ENCODE measurements at places on chromosomes 3 and 15.

- DNase-seq: no peak
Measured at GRCh38 chr3:141276398-141276797, 44.8 kb downstream of the PXYLP1 start.

DNA sequence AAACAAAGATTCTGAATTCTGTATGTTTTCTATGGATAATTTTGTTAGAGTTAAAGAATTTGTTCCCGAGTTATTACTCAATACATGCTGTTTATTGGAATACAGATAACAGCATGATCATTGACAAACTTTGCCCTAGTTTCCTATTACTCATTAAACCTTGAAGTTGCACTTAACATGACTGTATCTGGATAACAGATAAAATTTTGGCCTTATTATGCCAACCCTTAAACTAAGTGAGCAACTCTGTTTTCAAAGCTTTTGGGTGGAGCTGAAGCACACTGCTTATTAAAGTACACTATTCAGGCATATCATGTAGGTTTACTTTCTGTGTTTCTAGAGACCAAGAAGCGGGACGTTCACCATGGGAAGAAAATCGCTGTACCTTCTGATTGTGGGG, at the start of gene AADAC:
AADAC (plus strand) TSS at position 318 of the 400 bp plus-strand sequence; CDS start at position 365, 47 bp downstream.
- no peak for DNase-seq

DNA sequence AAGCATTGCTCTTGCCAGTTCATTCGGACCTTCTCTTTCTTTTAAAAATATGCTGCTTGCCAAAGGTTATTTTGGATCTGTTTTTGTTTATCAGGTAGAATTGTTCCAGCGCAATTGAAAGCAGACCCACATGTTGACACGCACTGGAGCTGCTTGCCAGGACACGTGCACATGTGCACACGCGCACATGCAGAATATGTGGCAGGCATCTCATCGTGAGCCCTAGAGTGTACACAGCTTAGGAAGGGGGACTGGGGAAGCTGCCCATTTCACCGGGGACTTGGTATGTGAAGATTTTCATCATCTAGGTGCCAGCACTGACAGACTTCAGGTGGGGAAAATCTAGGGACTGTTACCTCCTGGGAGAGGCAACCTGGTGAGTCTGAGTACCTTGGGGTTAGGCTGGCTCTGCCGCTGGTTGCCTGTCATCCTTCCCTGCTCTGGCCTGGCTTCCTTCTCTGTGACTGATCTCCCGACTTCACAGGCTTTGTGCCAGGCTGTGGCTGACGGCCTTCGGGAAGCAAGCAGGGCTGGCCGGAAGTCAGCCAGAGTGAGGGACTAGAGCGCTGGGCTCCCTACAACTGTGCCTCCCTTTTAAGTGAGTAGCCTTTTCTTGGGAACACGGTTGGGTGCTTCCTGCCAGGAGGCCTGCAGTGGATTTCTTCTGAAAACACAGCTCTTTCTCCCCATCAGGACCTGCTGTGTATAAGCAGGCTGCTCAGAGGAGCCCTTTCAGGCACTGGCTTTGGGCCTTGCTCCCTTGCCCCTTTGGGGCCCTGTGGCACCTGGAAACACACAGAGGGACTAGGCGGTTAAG, 129.3 kb downstream of the EEFSEC start:
- no peak for DNase-seq

- DNase-seq: no peak
Measured at GRCh38 chr15:60945196-60945595, 283.9 kb downstream of the RORA start.

DNA sequence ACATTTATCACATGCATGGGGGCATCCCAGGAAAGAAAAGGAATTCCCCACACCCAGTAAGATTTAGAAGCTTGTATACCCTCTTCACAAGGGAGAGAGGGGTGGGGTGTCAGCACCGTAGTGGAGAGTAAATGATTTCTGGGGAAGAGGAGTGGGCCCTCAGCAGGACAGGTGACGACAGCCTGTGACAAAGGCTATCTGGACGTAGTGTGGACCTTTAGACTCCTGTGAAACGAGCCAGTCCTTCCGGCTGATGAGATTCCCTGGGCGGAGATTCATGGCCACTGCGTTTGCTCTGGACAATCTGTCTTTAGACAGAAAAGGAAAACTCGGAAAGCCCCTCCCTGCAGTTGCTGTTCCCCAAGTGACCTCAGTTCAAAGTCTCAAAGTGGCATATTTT, 1.7 kb upstream of the FAM3D start:
- no peak for DNase-seq

DNA sequence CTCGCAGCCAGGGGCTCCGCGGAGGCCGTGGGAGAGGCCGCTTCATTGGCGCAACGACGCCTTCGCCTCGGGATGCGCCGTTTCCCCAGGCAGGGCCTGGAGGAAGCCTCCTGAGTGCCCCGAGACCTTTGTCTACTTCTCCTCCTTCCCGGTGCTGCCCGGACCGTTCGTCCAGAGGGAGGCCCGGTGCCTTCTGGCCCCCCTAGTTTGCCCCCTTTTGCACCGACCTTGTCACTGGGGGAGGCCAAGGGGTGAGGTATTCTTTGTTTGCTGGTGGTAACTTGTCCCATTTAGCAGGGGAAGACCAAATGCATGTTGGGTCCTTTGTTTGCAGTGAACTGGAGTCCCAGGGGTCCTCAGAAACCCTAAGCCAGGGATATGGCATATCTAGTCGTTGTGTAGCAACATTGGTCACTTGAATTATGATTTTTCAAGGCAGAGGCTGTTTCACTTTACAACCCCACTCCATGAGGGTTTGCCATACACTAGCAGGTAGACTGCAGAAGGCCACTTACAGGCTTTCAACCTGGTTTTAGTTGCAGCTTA, 615 bp downstream of the DHX30 start:
- DNase-seq: no peak

DNA sequence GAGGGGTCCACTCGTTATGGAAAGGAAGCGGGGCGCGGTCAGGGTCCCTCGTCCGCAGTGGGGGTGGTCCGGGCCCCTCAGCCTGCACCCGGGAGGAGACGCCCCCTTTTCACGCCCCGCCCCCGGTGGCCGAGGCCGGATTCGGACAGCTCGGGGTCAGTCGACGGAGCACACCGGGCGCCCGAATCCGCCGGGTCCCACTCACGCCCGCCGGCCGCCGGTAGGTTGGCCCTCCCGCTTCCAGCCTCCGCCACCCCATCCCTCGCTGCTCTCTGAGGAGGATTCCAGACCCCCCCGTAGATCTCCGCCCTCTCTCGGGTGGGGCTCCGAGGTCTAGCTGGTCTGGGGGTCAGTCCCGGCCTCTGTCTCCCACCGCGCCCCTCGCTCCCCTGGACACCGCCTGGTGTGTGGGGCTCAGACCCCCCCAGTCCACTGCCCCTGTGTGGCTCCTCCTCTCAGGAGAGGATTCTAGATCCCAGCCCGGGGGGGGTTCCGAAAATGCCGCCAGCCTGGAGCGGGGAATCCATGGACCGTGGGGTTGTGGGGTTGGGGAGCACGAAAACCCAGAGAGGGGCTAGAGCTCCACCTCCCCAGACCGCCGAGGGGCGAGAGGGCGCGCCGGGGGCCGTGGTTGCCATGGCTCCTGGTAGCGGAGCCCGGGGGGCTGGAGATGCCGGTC, 725 bp downstream of the CHL1 start:
- DNase-seq: no peak

DNA sequence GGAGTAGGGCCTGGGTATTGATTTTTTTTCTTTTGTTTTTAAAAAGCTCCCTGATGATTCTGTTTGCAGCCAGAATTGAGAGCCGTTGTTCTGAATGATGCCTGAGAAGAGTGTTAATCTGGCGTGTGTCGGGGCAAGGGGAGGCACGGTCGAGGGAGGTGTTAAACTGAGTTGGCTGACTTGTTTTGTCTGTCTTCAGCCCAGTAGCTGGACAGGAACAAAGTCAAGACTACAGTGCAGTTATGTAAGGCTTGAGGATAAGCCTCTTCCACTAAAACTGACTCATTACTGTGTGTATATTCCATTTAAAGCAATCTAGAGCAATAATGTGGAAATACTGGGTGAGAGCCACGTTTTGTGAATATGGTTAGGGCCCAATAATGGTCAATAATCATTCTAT, 119.0 kb upstream of the DLG1 start:
- no peak for DNase-seq

- DNase-seq: no peak
Measured at GRCh38 chr15:78007211-78007931, 70.1 kb downstream of the TBC1D2B start.

DNA sequence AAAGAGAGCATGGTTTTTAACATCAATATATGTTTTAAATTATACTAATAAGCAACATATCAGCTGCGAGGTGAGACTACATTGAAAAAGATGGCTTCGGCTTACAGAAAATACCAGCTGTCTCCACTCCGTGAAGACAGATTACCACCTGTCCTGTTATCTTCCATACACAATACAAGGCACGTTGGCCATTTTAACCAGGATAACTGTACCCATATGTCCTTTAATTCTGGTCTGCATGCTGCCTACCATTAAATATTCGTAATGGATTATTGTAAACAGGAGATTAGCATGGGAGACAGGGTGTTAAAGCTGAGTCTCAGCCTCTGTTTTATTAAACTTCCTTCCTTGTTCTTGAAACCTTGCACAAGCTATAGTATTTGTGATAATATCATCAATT, 855.5 kb downstream of the ROBO1 start:
- DNase-seq: no peak

Data from amniotic stem cell (primary cell).